Activated CD4-positive, CD25-positive, alpha-beta regulatory T cell treated with anti-CD3 and anti-CD28 coated beads, Interleukin-2, amount 50 U/mL, for 16 hours (primary cell): ENCODE measurements at places on chromosomes 6 and 20.

DNA sequence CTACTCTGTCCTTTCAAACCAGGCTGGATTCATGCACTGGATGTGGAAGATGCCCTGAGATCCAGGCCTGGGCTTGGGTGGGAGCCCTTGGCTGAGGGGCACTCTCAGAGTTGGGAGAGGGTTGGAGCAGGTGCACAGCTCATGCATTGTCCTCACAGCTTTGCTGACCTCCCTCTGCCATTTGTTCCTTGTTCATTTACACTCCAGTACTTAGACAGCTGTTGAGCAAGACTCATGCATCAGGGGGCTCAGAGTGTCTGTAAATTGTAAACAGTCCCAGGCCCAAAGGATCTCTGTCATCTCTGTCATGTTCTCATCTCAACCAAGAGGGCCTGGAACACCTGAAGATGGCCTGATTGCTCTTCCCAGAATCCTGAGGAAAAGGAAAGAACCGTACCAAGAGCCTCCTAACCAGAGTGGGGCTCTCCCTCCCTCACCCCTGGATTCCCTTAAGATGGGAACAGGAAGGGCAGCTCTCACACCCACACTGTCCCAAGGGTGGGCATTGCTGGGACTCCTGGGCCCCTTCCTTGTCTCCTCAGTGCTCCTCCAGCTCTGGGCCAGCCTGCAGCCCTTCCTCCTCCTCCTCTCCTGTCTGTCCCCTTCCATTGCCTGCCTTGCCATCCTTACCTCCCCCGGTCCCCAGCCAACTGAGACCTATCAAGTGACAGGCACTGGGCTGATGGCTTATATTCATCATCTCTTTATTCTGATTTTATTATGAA is 132.9 kb downstream of the FOXO3 start:
- no peak for DNase-seq

DNA sequence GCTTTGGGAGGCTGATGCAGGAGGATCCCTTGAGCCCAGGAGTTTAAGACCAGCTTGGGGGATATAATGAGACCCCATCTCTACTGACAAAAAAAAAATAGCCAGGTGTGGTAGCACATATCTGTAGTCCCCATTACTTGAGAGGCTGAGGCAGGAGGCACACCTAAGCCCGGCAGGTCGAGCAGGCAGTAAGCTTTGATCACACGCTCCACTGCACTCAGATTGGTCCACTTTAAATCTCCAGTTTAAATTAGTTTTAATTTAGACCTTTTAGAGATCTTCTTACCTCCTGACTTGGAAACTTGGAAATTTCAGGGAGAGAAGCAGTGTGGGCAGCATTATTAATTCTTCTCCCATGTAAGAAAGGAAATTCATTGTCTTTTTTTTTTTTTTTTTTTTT is 16.8 kb upstream of the PLCB4 start:
- no peak for DNase-seq

- DNase-seq, result no peak
Observed at GRCh38 chr20:24453869-24454268, 15.6 kb upstream of the SYNDIG1 start.

DNA sequence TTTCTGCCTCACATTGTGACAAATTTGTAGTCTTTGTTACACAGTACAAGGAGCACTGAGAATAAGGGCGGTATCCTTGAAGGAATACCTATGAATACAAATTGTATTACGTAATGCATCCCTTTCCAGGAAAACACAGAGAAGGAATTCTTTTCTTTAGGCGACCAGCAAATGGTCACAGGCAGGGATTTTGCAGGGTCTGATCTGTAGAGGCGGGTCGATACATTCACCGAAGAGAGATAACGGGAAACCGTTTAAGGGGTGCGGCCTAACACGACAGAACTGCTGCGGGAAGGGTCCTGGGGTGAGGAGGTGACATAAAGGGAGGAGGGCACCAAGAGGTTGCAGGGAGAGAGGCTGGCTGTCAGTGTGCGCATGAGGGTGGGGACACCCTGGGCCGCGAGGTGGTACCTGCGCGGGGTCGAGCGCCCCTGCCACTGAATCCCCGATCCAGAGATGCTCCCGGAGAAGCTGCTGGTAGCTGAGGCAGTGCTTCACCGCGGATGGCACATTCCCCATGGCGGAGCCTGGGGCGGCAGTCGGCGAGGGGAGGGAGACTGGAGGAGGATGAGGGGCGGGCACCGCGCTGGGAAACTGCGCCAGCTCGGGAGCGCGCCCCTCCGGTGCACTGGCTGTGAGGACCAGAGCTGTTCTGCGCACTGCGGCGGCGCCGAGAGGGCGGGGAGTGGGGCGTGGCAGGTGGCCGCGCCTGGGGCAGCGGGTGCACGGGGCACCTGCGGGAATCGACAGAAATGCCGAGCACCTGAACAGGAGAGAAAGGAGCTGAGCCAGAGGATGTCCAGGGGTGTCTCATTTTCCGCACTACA is at the start of gene HMGCLL1:
HMGCLL1 (minus strand) TSS at position 656 of the 827 bp plus-strand sequence; CDS start at position 519, 137 bp downstream.
- DNase-seq, result no peak

GRCh38 chr6:19802656-19803055 is 34.5 kb upstream of the ID4 start:
- DNase-seq, result no peak
